ENCODE measurements at places on chromosomes 5 and 9.

DNA sequence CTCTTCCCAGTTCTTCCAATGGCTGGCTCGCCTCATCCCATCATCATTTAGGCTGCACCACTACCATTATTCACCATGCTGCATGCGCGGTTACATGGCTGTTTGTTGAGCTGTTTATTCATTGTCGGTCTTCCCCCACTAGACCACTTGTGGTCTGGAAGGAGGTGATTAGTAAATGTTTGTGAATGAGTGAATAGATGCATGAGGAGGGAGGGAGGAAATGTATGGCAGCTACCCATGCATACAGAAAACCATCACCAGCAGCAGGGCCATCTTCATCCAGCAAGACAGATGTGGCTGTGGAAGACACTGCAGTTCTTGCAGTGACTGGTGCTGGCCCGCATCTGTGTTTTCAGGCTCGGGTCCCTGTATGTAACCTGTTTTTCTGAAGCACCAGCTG, 113.3 kb upstream of the SAP30L start:
- no peak for DNase-seq

GRCh38 chr9:125841444-125841843, 94.3 kb downstream of the PBX3 start:
- no peak for DNase-seq

GRCh38 chr9:137705443-137705863, 86.6 kb downstream of the EHMT1 start:
- peak; percentile 19 for DNase-seq

DNA sequence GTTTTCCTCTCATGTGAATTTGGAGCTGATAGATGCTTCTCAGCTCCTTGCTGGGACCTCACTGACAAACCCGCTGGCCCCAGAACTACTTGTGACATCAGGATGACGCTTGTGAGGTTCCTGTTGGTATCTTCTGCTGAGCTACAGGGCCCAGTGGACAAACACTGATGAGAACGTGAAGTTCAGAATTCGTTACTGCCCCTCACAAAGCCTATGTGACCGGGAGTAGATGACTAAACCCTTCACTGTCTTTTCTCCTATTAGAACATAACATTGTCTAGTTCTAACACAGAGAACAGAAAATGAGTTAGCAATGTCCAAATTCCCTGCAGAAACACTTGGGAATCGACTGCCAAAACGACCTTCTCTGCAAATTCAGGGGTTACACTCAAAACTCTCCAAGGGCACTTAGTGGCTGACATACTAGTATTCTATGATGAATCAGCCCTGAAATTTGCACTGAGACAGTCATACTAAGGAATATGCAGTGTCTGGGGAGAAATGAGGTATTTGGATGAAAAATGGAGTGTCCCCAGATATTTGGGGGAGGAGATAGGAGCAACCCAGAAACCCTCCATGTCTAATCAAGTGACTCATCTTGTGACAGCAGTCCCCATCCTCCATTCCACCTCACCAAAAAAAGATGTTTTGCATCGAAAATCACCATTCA, 143.2 kb upstream of the TRIM32 start:
- no peak for DNase-seq

DNA sequence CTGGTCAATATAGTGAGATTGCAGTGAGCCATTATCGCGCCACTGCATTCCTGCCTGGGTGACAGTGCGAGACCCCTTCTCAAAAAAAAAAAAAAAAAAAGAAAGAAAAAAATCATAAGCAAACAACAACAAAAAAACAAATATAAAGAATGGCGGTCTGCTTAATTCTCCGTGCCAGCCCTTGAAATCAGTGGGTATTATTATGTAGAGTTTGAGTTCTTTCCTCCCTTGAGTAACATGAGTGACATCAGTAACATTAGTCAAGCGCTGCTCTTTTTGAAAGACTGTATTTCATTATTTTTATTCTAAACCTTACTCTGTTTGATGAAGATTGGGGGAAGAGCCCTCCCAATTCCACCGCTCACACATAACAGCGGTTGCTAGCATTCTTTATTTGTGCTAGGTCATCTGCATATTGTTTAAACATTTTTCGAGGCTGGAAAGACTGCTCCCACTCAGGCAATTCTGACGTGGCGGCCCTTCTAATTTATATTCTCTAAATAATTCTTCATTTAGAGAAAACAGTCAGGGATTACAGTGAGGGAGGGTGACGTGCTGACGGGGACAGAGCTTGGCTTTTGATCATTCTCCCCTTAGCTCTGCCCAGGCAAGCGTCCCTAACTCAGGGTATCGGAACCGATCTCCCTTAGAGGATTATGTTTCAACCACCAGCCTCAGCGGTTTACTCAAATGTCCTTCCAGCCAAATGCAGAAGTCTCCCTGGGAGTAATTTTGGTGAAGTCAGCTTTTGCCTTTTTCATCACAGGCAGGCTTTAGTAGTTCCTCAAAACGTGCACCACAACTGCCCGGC, 860 bp upstream of the MARCHF6 start:
- no peak for DNase-seq

- no peak for DNase-seq
Observed at GRCh38 chr5:5270958-5271785, 131.0 kb downstream of the ADAMTS16 start.

DNA sequence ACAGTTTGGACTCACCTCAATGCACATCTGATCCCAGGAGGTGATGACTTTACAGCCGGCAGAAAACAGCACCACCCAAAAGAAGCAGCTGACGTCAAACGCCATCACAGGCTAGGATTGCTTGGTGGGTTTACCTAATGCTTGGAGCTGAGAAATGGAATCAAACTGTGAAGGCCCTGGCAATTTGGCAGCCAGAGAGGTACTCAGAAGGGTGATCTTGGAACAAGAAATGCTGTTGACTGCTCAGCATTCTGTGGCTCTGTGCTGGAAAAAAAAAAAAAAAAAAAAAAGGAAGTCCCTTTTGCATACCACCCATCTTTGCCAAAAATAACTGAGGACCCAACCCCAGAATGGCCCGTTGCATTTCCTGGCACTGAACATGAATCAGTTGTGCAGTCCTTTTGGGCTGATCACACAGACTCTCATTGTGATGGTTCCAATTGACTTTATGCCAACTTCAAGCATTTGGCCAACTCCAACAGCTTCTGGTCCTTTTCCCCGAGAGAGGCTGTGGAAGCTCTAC, at the start of gene CD180:
TSS of gene CD180 (minus strand) at position 263 of the 523 bp plus-strand sequence. CDS start at position 105, 158 bp downstream.
- DNase-seq: no peak

DNA sequence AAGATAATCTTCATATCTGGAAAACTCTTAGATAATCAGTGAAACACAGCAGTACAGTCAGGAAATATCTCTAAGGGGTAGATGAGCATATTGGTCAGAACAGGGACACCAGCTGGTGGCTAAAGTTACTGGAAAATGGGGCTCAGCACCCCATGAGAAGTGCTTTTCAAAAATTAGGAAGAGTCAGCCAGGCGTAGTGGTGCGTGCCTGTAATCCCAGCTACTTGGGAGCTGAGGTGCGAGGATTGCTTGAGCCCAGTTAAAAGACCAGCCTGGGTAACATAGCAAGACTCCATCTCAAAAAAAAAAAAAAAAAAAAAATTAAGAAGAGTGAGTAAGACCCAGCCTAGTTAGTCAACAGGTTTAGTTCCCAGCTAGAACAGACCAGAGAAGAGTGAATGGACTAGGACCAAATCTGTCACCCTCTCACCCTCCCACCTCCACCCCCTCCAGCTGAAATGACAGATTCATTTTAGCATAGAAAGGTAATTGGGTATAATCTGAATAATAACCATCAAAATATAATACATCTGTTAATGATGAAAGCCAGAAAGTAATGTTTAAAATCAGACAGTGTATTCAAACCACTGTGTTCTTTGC, 120.9 kb downstream of the CDC42SE2 start:
- DNase-seq: peak; percentile 30

DNA sequence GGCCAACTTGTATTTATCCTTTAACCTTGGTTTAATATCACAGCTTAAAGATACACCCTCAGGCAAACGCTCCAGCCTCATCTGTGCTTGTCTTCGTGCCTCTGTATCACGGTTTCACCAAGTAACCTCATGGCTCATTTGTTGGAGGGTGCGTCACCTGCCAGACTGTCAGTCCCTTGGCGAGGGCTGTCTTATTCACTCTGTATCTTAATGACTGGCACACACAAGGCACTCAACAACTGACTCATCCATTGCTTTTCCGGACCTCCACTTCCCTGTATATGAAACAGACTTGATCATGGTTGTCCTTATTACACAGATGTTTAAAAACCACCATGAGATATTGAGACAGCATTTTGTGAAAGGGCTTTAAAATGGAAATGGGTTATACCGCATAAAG, 28.0 kb downstream of the LCP2 start:
- no peak for DNase-seq

GRCh38 chr9:90204128-90204831, 438.3 kb downstream of the DIRAS2 start:
- no peak for DNase-seq

GRCh38 chr5:66415208-66415607, 181.0 kb upstream of the MAST4 start:
- DNase-seq: no peak

- no peak for DNase-seq
Observed at GRCh38 chr5:86542532-86542931, 75.2 kb upstream of the COX7C start.

GRCh38 chr5:68290847-68291246, 75.3 kb downstream of the PIK3R1 start:
- no peak for DNase-seq

GRCh38 chr5:36198281-36198680, 43.4 kb downstream of the NADK2 start:
- DNase-seq: no peak

DNA sequence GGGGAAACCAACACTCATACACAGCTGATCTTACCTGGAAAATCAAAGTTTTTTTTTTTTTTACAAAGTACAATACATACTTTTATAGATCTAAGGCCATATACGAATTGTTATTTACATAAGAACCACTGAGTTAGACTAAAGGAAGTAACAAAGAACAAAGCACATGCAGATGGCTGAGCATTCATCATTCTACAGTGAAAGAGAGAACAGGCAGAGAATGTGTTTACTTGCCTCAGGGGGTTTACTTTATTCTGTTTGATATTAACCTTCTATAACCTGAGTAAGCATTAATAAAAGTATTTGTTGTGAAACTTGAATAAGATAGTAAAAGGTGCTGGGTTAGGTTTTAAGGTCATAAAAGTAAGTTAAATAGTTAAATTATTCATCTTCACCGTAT, 54.7 kb downstream of the SLC38A9 start:
- no peak for DNase-seq

DNA sequence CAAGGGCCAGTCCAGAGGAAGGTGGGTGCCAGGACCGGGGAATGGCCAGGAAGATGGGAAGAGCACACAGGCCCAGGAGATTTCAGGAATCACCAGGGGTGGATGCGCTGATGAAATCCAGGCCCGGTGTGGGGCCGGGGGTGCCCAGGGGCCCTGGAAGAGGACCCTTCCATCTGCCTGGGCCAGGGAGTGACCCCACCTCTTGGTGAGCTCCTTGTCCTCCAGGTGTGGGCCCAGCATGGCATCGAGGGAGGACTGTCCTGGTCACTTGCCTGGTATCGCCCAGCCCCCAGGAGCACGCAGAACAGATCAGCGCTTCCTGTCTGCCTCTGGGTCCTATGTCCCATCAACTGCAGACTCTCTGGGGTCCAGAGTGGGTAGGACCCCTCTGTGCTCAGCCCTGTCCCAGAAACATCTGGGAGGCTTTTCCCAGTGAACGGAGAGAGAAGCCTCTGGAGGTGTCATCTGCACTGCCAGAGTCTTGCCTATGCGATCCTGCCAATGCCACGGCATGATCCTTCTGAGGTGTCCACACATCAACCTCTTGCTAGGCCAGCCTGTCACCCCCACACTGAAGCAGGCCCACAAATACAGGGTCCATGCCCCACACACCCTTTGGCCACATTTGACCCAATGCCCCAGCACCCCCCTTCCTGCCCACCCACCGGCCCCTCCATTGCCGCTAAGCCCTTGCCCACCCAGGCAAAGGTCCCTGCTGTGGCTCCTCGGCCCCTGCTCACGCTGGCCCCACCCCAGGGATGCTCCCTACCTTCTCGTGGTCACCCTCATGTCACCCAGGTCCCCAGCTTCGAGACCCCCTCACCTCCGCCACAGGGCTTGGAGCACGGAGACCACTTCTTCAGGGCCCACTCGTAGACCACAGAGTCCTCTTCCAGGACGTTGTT, 67.2 kb downstream of the ZNF354C start:
- no peak for DNase-seq

- DNase-seq: no peak
Observed at GRCh38 chr9:133377721-133378216, 1.6 kb downstream of the STKLD1 start.

All from stimulated activated CD8-positive, alpha-beta memory T cell treated with anti-CD3 and anti-CD28 coated beads, Interleukin-15, amount 100 ng/mL, for 4 hours (primary cell).